GM10248 (cell line): ENCODE measurements at places on chromosomes 4 and X.

GRCh38 chr4:140989944-140990343, 143.3 kb downstream of the RNF150 start:
- no peak for DNase-seq

- no peak for DNase-seq
Measured at GRCh38 chr4:168572002-168572401, 75.2 kb downstream of the PALLD start.

DNA sequence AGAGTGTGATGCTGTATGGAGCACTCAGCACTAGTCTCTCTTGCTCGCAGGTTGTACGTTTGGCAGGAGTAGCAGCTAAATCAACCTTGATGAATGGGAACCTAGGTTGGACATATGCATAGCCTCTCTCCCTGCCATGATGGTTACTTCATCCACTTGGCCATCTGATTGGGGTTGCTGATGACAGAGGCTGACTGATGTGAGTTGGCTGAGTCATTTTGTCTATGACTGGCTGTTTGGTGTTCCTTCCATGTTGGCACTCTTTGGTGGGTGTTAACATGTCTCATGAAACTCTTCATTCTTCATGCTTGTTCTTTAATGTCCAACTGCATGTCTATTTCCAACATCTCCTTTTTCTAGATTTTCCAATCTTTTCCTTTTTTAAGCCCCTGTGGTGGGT, 31.6 kb upstream of the SPARCL1 start:
- no peak for DNase-seq

- DNase-seq = no peak
Measured at GRCh38 chr4:27129871-27130366, 269.3 kb downstream of the STIM2 start.

GRCh38 chr4:121900132-121900983, 30.1 kb upstream of the BBS7 start:
- peak; percentile 37 for DNase-seq

DNA sequence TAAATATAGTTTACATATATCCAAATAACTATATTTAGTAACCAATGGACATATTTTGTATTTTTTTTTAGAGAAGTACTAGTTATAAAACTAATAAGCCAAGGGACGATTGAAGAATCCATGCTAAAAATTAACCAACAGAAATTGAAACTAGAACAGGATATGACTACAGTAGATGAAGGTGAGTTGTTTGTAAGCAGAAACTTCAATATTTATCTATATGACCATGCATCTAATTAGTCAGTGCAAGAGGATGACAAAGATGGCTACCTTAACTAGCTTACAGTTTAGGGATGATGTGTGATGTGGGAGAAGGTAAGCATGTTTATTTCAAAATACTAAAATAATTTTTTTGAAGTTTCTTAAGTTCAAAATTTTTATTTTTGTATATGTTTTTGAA, 57.7 kb downstream of the HPGDS start:
- no peak for DNase-seq

DNA sequence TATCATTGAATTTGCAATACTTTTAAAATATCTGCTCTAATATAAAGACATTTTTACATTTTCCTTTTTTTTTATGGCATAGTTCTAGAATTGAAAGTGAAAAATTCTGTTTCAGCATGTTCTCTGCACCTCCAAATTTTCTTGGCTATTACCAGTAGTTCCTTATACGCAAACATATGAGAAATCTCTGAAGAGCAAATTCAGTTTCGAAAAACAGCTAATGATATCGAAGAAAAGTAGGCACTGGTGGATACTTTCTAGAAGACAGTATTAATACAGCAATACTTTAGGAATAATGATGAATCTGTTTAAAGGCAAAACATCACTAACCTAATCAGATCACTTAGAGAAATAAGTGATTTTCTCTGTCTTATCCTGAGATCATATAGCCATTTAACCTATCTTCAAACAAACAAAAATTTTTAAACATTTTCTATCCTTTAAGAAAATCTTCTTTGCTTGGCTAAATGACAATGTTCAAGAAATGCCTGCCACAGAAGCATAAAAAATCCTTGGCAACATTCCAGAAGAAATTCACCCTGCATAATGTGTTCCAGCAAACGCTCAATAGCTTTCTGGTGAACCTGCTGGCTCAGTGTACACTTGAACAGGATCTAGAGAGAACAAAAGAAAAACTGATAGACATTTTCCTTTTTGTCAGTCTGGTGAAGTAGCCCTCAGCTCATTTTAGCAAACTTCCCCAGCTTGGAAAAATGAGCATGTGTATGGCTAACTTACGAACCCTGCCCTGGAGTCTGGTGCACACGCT, 51.2 kb upstream of the KLF3 start:
- DNase-seq = no peak

DNA sequence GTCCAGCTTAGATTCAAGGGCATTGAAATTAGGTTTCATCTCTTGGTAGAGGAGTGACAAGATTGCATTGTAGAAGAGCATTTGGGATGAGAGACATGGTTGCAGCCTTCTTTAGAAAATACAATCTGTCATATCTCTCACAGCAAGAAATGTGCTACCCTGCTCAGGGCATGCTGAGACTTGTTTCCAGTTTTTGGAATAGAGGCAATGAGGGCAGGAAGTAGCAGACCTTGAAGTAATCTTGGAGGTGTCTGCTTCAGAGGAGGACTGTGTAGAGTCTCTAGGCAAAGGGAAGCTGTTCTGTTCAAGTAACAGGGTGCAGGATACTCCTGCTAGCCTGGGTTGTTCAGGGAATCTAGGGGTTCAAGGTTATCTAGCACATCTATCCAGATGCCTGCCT, 116.1 kb upstream of the ZNF827 start:
- no peak for DNase-seq

- DNase-seq = no peak
Measured at GRCh38 chrX:37378404-37378803, 29.2 kb downstream of the PRRG1 start.
